ENCODE measurements at places on chromosomes 5 and 9.

DNA sequence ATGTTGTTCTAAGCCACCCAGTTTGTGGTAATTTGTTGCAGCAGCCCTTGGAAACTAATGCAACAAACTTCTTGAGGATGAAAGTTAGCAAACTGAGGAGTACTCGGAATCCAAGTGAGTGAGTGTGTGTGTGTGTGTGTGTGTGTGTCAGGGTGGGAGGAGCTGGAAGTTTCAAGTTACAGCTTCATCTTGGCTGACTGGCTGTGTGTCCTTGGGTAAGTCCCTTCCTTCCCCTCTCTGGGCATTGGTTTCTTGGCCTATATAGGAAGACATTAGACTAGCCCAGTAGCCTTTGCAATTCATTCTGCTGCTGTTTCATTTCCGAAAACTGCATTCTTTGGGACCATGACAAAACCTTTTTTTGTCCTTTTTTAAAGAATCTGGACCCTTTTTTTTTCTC lies 157.2 kb downstream of the MELK start:
- DNase-seq: no peak

DNA sequence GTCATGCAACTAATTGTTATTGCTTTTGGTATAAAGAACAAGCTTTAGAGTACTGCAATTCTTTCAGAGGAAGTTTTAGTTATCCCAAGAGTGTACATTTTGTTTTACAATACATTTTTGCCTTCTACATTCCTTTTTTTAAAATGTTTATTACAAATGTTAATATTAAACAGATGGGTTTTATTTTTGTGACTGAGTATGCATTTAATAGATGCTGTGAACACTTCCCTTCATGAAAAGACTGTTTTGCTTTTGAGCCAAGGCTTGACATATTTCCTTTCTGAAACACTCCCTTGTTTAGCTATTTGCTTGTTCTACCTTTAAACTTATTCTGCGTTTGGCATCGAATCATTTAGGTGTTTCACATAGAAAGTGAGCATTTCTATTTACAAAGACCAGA lies 14.8 kb upstream of the ZNF474 start:
- no peak for DNase-seq

DNA sequence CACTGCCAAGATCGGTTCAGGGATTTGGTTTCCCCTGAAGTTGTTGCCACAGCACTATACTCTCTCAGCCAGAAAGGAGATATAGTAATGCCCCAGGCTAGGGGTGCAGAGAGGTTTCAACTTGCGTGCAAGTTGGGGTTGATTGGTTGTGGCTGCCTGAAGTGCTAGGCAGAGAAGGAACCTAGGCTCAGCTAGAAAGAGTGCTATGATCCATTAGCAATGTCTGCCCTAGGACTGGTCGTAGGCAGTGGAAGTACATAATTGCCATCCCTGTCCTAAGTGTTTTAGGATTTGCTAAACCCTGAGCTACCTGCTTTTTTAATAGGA lies 136.6 kb upstream of the SMIM23 start:
- no peak for DNase-seq

GRCh38 chr5:123220621-123221146 lies 131.6 kb downstream of the PRDM6 start:
- no peak for DNase-seq

- no peak for DNase-seq
These were observed 39.1 kb upstream of the UNC5A start for GRCh38 chr5:176771102-176771845.

- no peak for DNase-seq
These were observed 737.4 kb downstream of the DNAH5 start for GRCh38 chr5:13207112-13207511.

GRCh38 chr5:40134883-40135520 lies 544.7 kb upstream of the PTGER4 start:
- DNase-seq: no peak

- no peak for DNase-seq
These were observed 204.2 kb upstream of the PTGER4 start for GRCh38 chr5:40475561-40475960.

- no peak for DNase-seq
These were observed 251.4 kb upstream of the IL12B start for GRCh38 chr5:159581502-159582249.

Data from stimulated activated CD4-positive, alpha-beta T cell treated with anti-CD3 and anti-CD28 coated beads, Interleukin-4, amount 100 ng/mL, for 4 hours (primary cell).